A549 (cell line): ENCODE measurements at places on chromosomes 11 and 22. TPM values are rescaled to one million over a fixed set of nuclear protein-coding genes. Genes with fewer than 3 reads are reported as not detected.

DNA sequence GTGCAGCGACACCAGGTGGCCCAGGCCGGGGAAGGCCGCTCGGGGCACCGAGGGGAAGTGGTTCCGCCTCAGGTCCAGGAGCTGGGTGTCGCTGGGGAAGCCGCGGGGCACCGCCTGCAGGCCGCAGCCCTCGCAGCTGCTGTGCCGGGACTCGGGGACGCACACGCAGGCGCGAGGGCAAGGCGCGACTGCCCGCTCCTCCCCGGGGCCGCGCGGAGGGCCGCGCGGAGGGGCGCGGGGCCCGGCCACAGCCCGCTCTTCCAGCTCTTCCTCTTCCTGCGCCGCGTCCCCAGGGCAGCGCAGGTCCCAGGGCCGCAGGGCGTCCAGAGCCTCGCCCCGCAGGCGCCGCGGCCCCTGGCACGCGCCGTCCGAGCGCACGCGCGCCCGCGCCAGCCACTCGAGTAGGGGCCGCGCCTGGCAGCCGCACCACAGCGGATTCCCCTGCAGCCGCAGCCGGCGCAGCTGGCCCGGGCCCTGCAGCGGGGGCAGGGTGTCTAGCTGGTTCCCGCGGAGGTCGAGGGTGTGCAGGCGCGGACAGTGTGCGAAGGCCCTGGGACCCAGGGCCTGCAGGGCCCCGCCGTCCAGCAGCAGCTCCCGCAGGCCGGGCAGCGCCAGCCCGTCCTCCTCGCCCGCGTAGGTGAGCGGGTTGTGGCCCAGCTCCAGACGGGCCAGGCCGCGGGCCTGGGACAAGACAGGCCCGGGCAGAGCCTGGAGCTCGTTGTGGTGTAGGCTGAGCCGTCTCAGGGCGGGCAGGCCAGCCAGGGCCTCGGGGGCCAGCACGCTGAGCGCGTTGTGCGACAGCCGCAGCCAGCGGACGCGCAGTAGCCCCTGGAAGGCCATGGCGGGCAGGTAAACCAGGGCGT lies 2.8 kb downstream of the CHADL start:
- DNase-seq, result no peak

DNA sequence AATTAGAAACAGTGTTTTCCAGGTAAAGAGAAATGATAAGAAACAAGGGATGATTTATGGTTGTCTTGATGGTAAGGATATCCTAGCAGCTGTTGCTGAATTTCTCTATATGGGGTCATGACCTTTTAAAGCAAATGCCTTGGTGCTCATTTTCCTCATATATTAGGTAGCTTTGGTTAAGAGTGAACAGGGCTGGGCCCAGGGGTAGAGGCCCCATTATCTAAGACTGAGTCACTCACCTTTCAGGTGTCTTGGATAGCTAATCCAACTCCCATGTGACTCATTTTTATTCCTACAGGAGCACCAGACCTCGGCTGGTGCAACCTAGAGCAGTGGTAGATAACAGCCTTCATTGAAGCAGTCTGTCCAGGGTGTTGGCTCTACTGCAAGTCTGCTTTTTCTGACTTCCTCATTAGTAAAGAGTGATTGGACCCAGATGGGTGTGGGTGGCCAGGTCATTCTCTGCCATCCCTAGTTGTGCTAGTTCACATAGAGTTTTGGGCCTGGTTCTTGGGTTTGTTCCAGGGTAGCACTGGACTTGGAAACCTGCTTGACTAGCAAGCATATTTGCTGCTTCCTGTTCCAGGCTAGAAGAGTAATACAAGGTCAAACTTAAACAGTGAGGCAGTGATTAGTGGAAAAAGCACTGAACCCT lies 37.4 kb downstream of the CTNND1 start:
- DNase-seq, result peak; percentile 67

DNA sequence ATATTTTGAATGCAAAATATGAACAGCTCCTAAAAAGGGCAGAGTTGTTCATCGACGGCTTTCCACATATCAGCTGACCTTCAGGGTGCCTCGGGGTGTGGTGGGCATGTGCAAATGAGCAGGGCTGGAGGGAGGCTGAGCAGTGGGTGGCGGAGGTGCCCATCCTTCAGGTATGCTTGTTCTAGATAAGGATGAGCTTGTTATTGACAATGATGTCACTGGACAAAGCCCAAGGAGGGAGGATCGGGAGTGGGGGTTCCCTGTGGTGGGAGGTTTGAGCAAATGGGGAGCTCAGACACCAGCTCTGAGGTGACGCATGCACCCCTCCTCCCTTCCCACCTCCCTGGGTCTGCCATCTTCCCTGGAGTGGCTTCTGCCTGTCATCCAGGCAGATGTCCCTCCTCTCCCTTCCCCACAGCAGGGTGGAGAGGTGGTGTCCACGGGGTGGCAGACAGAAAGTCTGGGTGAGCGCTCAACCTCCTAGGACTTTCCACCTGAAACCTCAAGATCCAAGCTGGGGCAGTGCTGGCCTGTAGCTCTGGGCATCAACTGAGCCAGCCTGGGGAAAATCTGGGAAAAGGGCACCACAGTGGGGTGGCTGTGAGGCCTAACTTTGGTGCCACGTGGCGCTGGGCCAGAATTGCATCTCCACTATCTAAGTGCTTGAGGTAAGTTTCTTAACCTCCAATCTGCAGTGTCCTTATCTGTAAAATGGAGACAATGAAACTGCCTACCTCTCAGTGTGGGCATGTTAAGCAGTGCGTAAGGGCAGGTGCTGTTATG lies 106.3 kb upstream of the THY1 start:
- DNase-seq, result no peak

GRCh38 chr22:19868773-19869471 lies 14.2 kb upstream of the GNB1L start:
- no peak for DNase-seq

- DNase-seq, result no peak
Observed at GRCh38 chr11:134781380-134781866, 369.4 kb upstream of the B3GAT1 start.

- no peak for DNase-seq
Observed at GRCh38 chr11:20203831-20204230, 43.6 kb upstream of the DBX1 start.

GRCh38 chr11:25633230-25633629 lies 698.7 kb upstream of the ANO3 start:
- no peak for DNase-seq

- DNase-seq, result no peak
Observed at GRCh38 chr11:120129570-120129969, 8.3 kb downstream of the TRIM29 start.

- no peak for DNase-seq
Observed at GRCh38 chr11:117931971-117932370, 2.8 kb upstream of the TMPRSS13 start.

DNA sequence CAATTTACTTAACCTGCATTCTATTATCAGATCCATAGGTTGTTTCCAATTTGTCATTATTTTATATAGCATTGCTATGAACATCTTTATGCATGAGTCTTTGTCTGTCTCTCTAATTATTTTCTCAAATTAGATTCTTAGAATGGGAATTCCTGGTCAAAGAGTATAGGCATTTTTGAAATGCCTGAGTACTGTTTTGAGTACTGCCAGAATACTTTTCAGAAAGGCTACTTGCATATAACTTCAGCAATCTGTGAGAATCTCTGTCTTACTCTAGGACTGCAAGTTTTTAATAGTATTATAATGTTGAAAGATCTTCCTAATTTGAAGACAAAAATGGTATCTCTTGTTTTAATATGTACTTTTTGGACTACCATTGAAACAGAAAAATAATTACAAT lies 56.6 kb downstream of the KCNC1 start:
- DNase-seq, result no peak

- no peak for DNase-seq
Observed at GRCh38 chr11:1259561-1259960, 36.7 kb downstream of the MUC5B start.

- DNase-seq, result no peak
Observed at GRCh38 chr11:116243991-116244390, 528.8 kb downstream of the BUD13 start.

DNA sequence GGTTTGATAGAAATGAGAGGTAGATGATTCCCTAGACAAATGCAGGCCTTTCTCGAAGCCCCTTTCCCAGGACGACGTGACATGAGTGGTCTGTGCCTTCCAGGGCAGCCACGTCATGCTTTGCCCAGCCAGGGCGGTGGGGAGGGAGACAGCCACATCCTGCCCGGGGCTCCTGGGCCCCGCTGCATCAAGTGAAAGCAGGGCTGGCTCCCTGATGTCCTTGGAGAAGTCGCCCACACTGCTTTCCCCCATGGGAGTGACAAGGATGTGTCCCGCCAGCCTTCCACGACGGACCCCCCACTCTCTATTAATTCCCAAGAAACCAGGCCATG lies 13.2 kb downstream of the PPARA start:
- no peak for DNase-seq

DNA sequence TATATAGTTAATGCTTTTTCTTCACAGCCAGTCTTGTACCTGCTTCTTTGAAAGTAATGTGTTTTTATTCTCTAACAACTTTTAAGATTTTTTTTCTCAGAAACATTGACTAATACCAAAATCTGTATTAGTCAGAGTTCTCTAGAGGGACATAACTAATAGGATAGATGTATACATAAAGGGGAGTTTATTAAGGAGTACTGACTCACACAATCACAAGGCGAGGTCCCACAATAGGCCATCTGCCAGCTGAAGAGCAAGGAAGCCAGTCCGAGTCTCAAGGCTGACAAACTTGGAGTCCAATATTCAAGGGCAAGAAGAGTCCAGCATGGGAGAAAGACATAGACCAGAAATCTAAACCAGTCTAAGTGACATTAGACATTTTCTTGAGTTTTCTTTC lies 140.0 kb downstream of the RAB38 start:
- no peak for DNase-seq

DNA sequence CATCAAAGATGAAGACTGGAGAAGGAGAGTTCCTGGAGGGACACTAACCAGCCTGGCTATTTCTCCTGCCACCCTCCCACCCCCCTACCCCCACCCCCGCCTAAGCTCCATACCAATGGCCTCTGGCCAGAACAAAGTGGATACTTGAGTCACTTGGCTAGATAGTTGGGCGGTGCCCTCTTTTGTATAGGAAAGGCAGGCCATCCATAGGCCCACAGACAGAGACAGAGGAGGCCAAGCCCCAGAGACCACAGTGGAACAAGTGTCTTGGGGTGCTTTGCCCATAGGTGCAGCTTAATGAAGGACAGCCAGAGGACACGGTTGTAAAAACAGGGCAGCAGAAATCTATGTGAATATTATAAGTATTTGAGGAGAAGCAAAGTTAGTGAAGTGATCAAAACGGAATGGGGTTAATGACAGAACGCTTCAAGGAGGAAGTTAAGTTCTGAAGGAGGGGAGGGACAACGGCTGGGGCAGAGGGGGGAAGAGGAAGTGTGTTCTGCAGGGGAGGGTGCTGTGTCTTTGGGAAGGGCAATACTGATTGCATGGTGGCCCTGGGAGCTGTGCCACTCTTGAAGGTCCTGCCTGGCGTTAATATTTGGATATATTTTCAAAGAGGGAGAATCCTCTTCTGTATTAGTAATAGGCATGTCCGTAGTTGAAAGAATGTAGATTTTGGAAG lies 32.7 kb downstream of the FLI1 start:
- DNase-seq, result no peak

- DNase-seq, result no peak
Observed at GRCh38 chr11:34522188-34522587, 8.6 kb upstream of the ELF5 start.

- DNase-seq, result peak; percentile 10
Observed at GRCh38 chr22:33401291-33401690, 343.1 kb upstream of the SYN3 start.

DNA sequence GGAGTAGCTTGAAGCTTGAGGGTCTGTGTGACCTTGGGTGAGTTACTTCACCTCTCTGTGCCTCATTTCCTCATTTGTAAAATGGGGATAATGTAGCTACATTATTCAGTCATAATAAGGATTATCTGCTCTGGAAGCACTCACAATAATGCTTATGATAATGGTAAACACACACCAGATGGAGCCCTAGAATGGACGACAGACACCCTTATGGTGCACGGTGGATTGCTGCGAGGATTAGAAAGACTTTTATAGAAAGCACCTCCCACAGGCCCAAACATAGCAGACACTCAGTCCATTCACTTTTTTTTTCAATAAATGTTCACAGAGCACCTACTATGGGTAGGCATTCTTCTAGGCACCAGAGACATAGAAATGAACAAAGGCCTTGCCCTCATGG lies 53.8 kb downstream of the LARGE1 start:
- no peak for DNase-seq

DNA sequence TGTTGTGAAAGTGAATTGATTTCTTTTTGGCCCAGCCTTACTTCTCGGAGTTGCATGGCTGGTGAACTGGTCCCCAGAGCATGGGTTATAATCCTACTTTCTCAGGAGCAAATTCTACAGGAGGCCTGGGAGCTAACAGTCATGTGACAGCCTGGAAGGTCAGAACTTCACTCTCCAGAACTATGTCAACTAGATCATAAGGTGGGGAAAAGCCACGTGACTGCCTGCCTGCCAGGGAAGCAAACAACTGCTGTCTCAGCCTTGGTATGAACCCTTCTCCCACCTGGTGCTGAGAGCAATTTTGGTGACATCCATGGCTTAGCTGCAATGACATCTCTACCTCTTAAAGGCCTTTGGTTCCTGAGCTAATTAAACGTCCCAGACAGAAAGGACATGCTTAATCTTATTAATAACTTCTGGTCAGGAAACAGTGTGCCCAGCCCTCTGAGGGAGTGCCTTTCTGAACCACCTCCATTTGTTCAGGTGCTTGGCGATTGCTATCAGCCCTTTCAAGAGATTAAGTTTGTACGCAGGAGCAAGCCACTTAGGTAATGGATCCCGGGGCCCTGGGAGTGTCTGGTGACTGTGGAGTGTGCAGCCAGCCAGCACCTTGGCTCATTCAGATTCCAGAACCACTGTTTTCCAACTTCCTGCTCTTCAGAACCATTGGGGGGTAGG lies 1.4 kb upstream of the CREB3L1 start:
- no peak for DNase-seq

DNA sequence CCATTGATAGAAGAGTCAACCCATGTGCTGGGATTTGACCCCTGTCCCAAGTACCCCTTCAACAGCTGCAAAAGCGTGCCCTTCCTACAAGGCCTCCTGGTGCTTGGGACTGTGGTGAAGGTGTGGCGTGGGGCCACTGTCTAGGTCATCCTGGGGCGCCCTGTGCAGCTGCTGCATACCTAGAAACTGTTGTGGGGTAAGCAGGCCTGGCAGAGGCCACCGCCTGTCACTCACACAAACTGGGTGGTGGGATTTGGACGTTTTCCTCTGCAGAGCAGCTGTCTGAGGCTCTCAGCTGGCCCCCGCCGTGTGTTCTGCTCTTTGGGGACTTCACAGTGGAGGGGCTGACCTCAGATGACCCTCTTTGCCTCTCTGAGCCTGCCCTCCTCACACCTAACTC lies 69.7 kb downstream of the SCN3B start:
- DNase-seq, result no peak

Gene NXPE1
- not detected in 3 replicates for polyA plus RNA-seq

Gene MMP1
- polyA plus RNA-seq, result 0.06 TPM in 1 of 3 replicates, not detected in the others

Gene GGTLC2
- not detected in 3 replicates for polyA plus RNA-seq

Gene NAALAD2
- polyA plus RNA-seq, result not detected in 3 replicates

Gene WNT7B
- polyA plus RNA-seq, result 80.8 to 92.0 TPM (median 82.2 TPM) in 3 replicates

Gene ANKK1
- polyA plus RNA-seq, result 0.03 TPM in 1 of 3 replicates, not detected in the others

Gene P2RY6
- polyA plus RNA-seq, result 8.8 to 11.2 TPM (median 9.1 TPM) in 3 replicates

Gene DGCR6
- polyA plus RNA-seq, result 2.5 to 2.6 TPM (median 2.5 TPM) in 3 replicates

Gene PLCB3
- polyA plus RNA-seq, result 19.2 to 21.3 TPM (median 21.2 TPM) in 3 replicates

Gene BTBD18
- not detected in 3 replicates for polyA plus RNA-seq

Gene PKNOX2
- polyA plus RNA-seq, result not detected in 3 replicates

Gene CALCA
- polyA plus RNA-seq, result not detected in 3 replicates

Gene PIK3IP1
- polyA plus RNA-seq, result 0.90 to 1.1 TPM (median 0.93 TPM) in 3 replicates

Gene KCNQ1
- polyA plus RNA-seq, result 0.12 to 0.14 TPM (median 0.13 TPM) in 3 replicates

Gene NELL1
- polyA plus RNA-seq, result not detected in 3 replicates

Gene FJX1
- polyA plus RNA-seq, result 14.5 to 17.9 TPM (median 15.6 TPM) in 3 replicates
